ENCODE measurements at places on chromosomes 6 and 20.

DNA sequence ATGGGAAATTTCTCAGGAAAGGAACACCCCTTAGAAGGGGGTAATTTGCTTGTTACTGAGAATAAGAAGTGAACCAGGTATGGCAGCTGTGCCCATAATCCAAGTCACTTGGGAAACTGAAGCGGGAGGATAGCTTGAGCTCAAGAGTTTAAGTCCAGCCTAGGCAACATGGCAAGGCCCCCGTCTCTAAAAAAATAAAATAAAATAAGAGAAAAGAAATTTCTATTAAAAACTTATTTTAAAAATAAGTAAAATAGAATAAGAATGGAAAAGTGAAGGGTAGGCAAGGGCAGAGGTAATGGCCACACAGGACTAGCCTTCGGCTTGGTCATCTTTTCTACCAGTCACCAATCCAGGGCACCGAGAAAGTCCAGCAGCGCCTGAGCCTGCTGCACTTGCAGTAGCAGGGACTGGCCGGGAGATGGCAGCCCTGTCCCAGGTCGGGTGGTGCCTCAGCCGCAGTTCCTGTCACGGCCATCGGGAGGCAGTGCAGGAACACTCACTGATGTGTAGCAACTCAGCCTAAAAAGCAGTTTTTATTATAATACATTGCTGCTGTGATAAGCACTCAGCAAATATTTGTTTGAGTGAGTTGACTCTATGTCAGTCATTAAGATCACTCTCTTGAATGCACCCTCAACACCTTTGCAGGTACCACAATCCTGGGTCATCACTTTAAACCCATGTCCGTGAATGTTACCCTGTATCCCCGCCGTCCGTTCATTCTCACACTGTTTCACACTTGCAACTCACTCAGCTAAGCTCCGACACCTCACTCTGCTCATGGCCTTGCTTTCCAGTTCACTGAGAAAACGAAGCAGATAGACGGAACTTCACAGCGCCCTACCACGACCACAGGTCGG lies 23.2 kb upstream of the GCM1 start:
- H3K36me3 ChIP-seq = no peaks in the 10 kb centered on the region
- H3K4me1 ChIP-seq = no peaks in the 10 kb centered on the region
- peak; percentile 95 for DNase-seq
- H3K4me3 ChIP-seq = no peak overlapping the region
- H3K27ac ChIP-seq = peak overlapping the region; percentile 44
- no peaks in the 10 kb centered on the region for H3K27me3 ChIP-seq

GRCh38 chr6:70413992-70414494 lies 735 bp downstream of the FAM135A start:
- peak overlapping the region; percentile 94 for H3K4me3 ChIP-seq
- no peaks in the 10 kb centered on the region for H3K4me1 ChIP-seq
- H3K27ac ChIP-seq = peak overlapping the region; percentile 89
- H3K27me3 ChIP-seq = no peaks in the 10 kb centered on the region
- H3K36me3 ChIP-seq = no peaks in the 10 kb centered on the region
- DNase-seq = no peak

DNA sequence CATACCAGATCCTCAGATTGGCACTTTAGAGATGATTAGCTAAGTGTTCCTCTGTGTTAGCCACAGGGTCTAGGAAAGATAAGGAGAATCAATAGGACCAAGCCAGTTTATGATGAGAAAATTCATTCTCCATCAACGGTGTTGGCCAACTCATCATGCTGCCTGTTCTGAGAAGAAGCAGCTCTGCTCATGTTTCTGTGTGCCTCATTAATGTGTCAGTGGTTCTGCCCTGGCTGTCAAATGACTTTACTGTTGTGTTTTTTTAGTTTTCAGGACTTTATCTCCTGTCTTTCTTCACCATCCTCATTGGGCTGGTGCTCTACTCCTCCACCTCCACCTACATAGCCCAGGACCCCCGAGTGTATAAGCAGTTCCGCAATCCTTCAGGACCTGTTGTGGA lies 234.3 kb upstream of the PLN start:
- no peak overlapping the region for H3K27ac ChIP-seq
- no peak overlapping the region for H3K4me3 ChIP-seq
- no peaks in the 10 kb centered on the region for H3K36me3 ChIP-seq
- no peak for DNase-seq

GRCh38 chr20:17568045-17568788 lies 1.7 kb upstream of the DSTN start:
- H3K27ac ChIP-seq = peak overlapping the region; percentile 81
- H3K36me3 ChIP-seq = no peaks in the 10 kb centered on the region
- H3K27me3 ChIP-seq = no peaks in the 10 kb centered on the region
- peak overlapping the region; percentile 76 for H3K4me3 ChIP-seq
- no peak for DNase-seq

GRCh38 chr20:41173161-41173721 lies 35.9 kb downstream of the PLCG1 start:
- H3K4me1 ChIP-seq = no peaks in the 10 kb centered on the region
- peak; percentile 86 for DNase-seq
- H3K36me3 ChIP-seq = no peaks in the 10 kb centered on the region
- no peaks in the 10 kb centered on the region for H3K27me3 ChIP-seq

GRCh38 chr6:103723438-103724322 lies 1136.0 kb downstream of the HACE1 start:
- H3K4me1 ChIP-seq = no peaks in the 10 kb centered on the region
- no peak for DNase-seq
- no peaks in the 10 kb centered on the region for H3K36me3 ChIP-seq
- no peak overlapping the region for H3K27ac ChIP-seq
- no peak overlapping the region for H3K4me3 ChIP-seq

GRCh38 chr6:168619560-168620314 lies 178.8 kb downstream of the SMOC2 start:
- H3K4me3 ChIP-seq = no peak overlapping the region
- no peaks in the 10 kb centered on the region for H3K36me3 ChIP-seq
- no peak for DNase-seq
- H3K4me1 ChIP-seq = no peaks in the 10 kb centered on the region
- H3K27ac ChIP-seq = no peak overlapping the region

GRCh38 chr6:128672023-128672422 lies 151.6 kb upstream of the PTPRK start:
- H3K4me1 ChIP-seq = no peaks in the 10 kb centered on the region
- no peak overlapping the region for H3K27ac ChIP-seq
- no peak overlapping the region for H3K4me3 ChIP-seq
- no peaks in the 10 kb centered on the region for H3K27me3 ChIP-seq

DNA sequence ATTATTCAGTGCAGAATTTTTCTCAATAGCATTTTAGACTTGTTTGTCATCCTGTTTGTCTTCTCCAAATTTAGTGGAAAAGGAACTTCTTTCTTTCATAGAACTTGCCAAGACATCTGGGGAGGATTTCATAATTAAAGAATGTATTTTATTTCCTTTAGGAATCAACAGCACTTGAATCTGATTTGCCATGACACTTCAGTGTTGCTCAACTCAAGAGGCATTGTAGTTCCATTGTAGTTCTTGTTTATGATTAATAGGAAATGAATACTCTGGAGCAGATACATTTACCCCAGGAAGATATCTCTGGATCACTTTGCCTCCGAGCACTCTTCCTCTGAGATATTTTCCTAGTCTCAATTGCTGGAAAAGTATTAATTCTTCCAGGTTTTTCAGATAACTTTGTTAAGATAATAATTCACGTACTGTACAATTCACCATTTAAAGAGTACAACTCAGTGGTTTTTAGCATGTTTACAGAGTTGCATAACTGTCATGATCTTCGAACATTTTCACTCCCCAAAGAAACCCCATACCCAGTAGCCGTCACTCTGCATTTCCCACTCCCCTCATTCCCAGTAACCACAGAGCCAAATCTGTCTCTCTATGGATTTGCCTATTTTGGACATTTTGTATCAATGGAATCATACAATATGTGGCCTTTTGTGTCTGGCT lies 29.7 kb downstream of the AKAP12 start:
- H3K27me3 ChIP-seq = no peaks in the 10 kb centered on the region
- H3K27ac ChIP-seq = no peak overlapping the region
- no peaks in the 10 kb centered on the region for H3K36me3 ChIP-seq
- no peak overlapping the region for H3K4me3 ChIP-seq
- no peaks in the 10 kb centered on the region for H3K4me1 ChIP-seq

DNA sequence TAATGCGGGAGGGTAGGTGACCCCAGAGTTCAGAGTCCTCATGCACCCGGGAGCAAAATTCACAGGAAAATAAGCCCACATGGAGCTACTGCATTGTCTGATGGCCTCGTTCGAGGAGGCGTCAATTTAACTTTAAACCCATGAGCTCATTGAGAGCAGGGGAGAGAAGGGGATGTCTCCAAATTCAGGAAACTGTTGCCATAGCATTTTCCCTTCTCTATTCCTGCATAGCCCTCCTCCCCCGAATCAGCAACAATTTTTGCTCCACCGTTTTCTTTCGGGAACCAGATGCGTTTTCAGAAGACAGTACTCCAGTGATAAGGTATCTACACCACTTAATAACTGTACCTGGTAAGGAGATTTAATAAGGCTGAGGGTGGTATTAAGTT lies 324 bp upstream of the LAMP5 start:
- H3K36me3 ChIP-seq = no peaks in the 10 kb centered on the region
- peaks cover 15% of the 10 kb centered on the region for H3K27me3 ChIP-seq
- no peak overlapping the region for H3K4me3 ChIP-seq
- no peak for DNase-seq

DNA sequence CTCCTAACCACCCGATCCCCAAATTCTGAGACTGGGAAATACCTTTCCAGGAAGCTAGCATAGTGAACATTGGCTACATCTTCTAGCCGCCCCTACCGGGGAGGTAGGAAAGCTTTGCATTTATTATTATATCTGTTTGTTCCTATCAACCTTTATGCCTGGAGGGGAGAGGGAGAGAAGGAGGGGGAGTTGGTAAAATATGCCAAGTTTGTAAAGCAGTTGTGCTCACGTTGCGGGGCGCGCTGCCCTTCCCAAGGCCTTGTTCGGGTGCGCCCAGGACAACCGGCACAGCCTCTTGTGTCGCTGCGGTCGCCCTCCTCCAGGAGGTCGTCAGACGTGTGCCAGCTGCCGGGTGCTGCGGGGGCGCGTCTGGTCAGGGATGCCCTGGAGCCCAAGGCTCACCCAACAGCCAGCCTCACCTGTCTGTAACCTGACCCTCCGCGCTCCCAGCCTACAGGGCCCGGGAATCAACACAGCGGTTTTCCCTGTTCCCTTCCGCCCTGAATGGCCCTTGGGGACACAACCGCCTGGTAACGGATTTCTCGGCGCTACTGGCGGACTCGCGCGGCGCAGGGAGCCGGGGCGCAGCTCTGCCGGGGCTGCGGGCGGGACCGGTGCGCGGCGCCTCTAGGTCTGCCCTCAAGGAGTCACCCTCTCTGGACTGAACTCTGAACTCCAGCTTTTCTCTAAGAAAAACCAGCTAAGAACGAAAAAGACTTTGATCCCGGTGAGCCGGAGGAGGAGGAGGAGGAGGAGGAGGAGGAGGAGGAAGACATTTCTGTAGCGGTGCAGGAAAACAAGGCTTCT lies 1.1 kb upstream of the OVOL2 start:
- DNase-seq = no peak
- no peak overlapping the region for H3K27ac ChIP-seq
- H3K4me3 ChIP-seq = peak overlapping the region; percentile 12
- peaks cover 10% of the 10 kb centered on the region for H3K4me1 ChIP-seq

GRCh38 chr6:77457720-77458349 lies 5.5 kb downstream of the HTR1B start:
- H3K4me1 ChIP-seq = no peaks in the 10 kb centered on the region
- no peak for DNase-seq
- H3K27ac ChIP-seq = no peak overlapping the region

DNA sequence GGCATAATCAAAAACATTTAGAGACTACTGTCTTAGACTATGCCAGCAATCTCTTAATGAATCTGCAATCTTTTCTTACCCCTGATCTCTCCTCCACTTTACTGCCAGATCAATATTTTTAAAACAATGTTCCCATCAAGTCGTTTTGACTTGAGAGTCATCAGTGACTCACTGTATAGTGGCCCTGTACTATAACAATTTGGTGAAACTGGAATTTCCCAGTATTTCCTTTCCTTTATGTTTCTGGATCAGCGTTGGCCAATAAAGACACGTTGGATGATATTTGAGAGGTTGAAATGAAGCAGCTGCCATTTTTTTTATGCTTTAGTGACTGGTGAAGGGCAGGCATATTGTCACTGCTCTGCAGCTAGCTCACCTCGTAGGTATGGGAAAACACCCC lies 10.1 kb upstream of the SMIM13 start:
- no peak for DNase-seq
- H3K36me3 ChIP-seq = no peaks in the 10 kb centered on the region
- H3K27ac ChIP-seq = no peak overlapping the region
- no peaks in the 10 kb centered on the region for H3K4me1 ChIP-seq
- H3K4me3 ChIP-seq = no peak overlapping the region
- H3K27me3 ChIP-seq = no peaks in the 10 kb centered on the region

DNA sequence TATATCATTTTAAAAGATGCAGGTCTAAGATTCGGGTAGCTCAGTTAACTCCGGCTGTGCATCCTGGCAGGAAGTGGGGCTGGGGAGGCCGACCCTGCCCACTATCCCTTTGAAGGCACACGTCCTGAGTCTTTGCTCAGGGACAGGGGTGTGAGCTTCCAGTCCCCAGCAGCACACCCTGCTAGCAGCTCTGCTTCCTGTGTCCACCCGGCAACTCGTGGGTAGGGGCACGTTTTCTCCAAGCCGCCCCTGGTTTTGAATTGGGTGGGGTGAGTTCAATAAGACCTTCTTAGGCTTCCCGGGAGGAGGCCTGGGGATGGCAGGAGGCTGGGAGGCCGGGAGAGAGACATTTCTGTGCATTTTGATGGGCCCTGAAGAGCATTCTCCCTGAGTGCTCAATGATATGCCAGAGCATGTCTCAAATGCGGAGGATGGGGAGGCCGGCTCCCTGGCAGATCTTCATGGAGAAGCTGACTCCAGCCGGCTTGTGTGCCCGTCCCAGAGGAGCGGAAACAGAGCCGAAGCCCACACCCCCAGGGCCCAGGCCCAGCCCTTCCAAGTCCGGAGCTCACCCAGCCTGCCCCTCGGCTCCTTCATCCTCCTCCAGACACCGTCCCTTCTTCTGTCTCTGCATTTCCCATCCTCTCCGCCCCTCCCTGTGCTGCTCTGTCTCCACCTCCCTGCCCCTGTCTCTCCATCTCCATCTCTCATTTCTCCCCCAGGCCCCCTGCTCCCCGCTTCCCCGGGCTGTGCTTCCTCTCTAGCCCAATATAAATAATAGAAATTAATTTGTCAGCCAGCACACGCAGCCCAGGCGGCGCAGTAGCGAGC lies 36.3 kb upstream of the ZFAND3 start:
- peak overlapping the region; percentile 27 for H3K27ac ChIP-seq
- H3K4me3 ChIP-seq = peak overlapping the region; percentile 41
- H3K27me3 ChIP-seq = no peaks in the 10 kb centered on the region
- H3K36me3 ChIP-seq = no peaks in the 10 kb centered on the region
- no peak for DNase-seq
- H3K4me1 ChIP-seq = no peaks in the 10 kb centered on the region

GRCh38 chr6:650098-650497 lies 6.8 kb downstream of the HUS1B start:
- no peaks in the 10 kb centered on the region for H3K36me3 ChIP-seq
- no peak overlapping the region for H3K4me3 ChIP-seq
- no peaks in the 10 kb centered on the region for H3K27me3 ChIP-seq
- no peak overlapping the region for H3K27ac ChIP-seq
- H3K4me1 ChIP-seq = no peaks in the 10 kb centered on the region

DNA sequence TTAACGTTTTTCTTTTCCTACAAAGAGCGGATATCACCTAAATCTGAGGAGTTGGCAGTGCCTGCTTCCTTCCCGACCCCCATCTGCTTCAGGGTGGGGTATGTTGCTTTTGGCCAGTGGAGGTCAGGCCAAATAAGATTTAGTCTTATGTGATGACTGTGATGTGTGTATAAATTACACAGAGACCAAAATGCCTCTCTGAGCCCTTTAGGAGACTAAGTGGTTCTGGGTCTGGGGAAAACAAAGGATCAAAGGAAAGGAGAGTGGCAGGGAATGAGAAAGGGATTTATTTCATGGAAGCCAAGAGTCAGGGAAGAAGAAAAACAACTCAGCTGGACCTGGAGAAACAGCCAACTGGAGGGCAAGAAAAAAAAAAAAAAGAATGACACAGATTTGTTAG lies 39.1 kb upstream of the TBC1D7 start:
- no peaks in the 10 kb centered on the region for H3K27me3 ChIP-seq
- H3K4me3 ChIP-seq = no peak overlapping the region
- H3K27ac ChIP-seq = no peak overlapping the region
- DNase-seq = no peak
